ENCODE measurements at places on chromosomes 1 and 21. TPM values are rescaled to one million over a fixed set of nuclear protein-coding genes. Genes with fewer than 3 reads are reported as not detected.

PSRC1 gene
- 16.2 TPM for total RNA-seq

AQP10 gene
- 0.13 TPM for total RNA-seq

HCRTR1 gene
- 0.57 TPM for total RNA-seq

GNAT2 gene
- total RNA-seq, result 0.13 TPM

SMCP gene
- not detected for total RNA-seq

HAO2 gene
- total RNA-seq, result not detected

ADIPOR1 gene
- 84.2 TPM for total RNA-seq

PROK1 gene
- not detected for total RNA-seq

FCRL4 gene
- not detected for total RNA-seq

GJB4 gene
- total RNA-seq, result not detected

FAM177B gene
- not detected for total RNA-seq

CRYZ gene
- 49.3 TPM for total RNA-seq

BSND gene
- not detected for total RNA-seq

ARHGEF11 gene
- total RNA-seq, result 24.1 TPM

ELAPOR1 gene
- total RNA-seq, result 0.53 TPM

CELSR2 gene
- 0.80 TPM for total RNA-seq

PEF1 gene
- 63.0 TPM for total RNA-seq

F11R gene
- total RNA-seq, result 110 TPM

HPCA gene
- not detected for total RNA-seq

MAN1C1 gene
- total RNA-seq, result 1.1 TPM

LYST gene
- 16.5 TPM for total RNA-seq

POGK gene
- total RNA-seq, result 45.8 TPM

GPATCH3 gene
- total RNA-seq, result 7.8 TPM

C1QA gene
- total RNA-seq, result not detected

MX1 gene
- 6.1 TPM for total RNA-seq

MEX3A gene
- 8.3 TPM for total RNA-seq

MYOG gene
- total RNA-seq, result not detected

TMPRSS3 gene
- total RNA-seq, result not detected

TFAP2E gene
- total RNA-seq, result not detected

RGS1 gene
- total RNA-seq, result not detected

LINGO4 gene
- total RNA-seq, result not detected

RGSL1 gene
- not detected for total RNA-seq

SH2D5 gene
- 0.80 TPM for total RNA-seq

CTXND2 gene
- not detected for total RNA-seq

PKN2 gene
- total RNA-seq, result 89.2 TPM

DEDD gene
- 31.4 TPM for total RNA-seq

GSTM1 gene
- 12.2 TPM for total RNA-seq

LRP8 gene
- total RNA-seq, result 72.9 TPM

CNR2 gene
- not detected for total RNA-seq

HSPA6 gene
- 0.22 TPM for total RNA-seq

APOBEC4 gene
- not detected for total RNA-seq

SH2D2A gene
- 0.27 TPM for total RNA-seq

ATP1A4 gene
- not detected for total RNA-seq

CSRP1 gene
- 364 TPM for total RNA-seq

PCP4 gene
- total RNA-seq, result not detected

NTMT2 gene
- total RNA-seq, result not detected

KRTAP12-2 gene
- total RNA-seq, result not detected

PSEN2 gene
- 19.8 TPM for total RNA-seq

PALMD gene
- total RNA-seq, result 76.2 TPM

CNN3 gene
- 339 TPM for total RNA-seq

FCRL5 gene
- not detected for total RNA-seq

SLC1A7 gene
- not detected for total RNA-seq

NBPF15 gene
- total RNA-seq, result 40.7 TPM

S100A1 gene
- not detected for total RNA-seq

CR1L gene
- not detected for total RNA-seq

TTC22 gene
- not detected for total RNA-seq

All from thoracic aorta endothelial cell (primary cell).